NCI-H1105 (cell line): ENCODE measurements at places on chromosomes 2 and 18.

DNA sequence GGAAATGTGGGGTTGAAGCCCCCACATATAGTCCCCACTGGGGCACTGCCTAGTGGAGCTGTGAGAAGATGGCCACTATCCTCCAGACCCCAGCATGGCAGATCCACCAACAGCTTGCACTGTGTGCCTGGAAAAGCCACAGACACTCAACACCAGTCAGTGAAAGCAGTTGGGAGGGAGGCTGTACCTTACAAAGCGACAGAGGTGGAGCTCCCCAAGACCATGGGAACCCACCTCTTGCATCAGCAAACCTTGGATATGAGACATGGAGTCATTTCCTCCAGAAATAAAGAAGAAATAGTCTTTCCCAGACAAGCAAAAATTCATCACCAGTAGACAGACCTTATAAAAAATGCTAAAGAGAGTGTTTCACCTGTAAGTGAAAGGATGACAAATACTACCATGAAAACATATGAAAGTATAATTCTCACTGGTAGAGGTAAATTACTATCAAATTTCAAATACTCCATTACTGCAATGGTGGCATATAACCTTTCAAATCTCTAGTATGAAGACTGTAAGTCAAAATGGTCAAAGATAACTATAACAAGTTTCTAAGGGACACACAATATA lies 152.6 kb upstream of the EPHA4 start:
- DNase-seq, result no peak

GRCh38 chr2:205197468-205198139 lies 484.7 kb upstream of the NRP2 start:
- peak; percentile 14 for DNase-seq

DNA sequence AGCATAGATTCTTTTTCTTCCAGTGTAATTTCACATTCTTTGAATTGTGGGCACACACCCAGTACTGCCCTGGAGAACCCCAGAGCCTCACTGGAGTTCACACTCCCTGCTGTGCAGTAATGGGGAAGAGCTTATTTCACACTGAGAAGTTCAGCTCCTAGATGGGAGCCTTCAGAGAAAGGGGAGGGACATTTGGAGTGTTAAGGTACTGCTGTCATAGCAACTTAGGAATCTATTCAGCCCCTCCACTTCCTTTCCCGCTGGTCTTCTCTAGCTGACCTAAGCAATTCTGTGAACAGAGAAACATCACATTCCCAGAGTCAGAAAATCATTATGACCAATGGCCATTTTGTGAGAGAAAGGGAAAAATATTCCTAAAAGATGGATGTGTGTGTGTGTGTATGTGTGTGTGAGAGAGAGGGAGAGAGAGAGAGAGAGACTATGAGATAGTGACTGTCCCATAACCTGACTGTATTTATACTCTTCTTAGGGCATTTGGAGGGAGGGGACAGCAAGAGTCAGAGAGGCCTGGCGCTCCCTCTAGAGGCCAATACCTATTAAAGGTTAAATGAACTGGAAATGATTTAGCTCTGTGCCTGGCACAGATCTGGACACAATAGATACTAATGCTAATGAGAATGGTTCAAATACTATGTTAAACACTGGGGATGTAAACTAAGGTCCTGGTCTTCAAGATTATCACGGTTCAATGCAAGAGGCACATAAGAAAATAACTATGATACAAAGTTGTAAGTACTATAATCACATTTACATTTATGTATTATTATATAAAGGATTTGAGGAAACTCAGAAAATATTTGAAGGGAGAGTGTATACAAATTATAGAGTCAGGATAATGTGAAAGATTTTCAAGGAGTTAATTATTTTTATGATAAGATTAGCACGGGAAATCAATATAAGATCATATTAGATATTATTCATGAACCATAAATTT lies 41.5 kb upstream of the RPE start:
- DNase-seq, result peak; percentile 14

DNA sequence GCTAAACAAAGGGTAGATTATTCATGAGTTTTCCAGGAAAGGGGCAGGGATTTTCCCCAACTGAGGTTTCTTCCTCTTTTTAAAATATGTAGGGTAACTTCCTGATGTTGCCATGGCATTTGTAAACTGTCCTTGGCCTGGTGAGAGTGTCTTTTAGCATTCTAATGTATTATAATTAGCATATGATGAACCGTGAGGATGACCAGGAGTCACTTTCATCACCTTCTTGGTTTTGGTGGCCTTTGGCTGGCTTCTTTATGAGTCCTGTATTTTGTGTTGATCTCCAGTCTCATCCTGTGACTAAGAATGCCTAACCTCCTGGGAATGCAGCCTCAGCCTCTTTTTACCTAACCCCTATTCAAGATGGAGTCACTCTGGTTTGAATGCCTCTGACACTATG lies 391.0 kb upstream of the LINC00305 start:
- DNase-seq, result no peak

GRCh38 chr2:168699844-168700417 lies 102.5 kb upstream of the NOSTRIN start:
- no peak for DNase-seq

DNA sequence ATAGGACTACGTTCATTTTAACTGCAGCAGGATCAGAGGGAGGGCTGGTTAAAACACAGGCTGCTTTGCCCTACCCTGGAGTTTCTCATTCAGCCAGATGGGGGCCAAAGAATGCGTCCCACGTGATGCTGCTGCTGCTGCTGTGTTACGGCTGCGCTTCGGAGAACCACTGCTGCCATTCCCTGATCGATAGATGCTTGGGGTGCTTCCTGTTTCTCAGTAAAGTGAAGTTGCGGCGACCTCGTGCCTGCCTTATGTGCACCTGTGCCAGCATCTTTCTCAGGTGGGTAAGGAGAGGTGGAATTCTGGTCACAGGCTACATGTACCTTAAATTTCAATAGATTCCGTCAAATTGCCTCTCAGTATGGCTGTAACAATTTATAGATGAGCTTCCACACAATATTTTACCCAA lies 24.7 kb upstream of the TOGARAM2 start:
- DNase-seq, result no peak

DNA sequence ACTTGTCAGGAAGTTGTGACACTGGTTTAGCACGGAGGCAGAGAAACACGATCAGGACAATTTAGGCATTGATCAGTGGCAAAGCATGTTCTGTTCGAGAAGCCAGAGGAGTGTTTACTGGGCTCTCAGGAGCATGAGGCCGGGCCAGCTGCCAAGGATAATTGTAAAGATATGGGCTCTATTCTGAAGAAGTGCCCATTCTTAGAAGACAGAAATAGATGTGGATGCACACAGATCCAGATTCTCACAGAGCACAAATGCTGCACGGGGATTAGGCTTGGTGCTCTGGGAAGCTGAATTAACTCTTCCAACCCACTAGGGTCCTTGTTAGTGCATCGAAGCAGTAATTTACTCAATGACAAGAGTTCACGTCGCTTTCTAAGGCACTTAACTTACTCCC lies 16.2 kb downstream of the AFF3 start:
- DNase-seq, result peak; percentile 38

GRCh38 chr18:652131-652530 lies 5.3 kb upstream of the TYMS start:
- no peak for DNase-seq

- no peak for DNase-seq
These were observed 28.5 kb downstream of the MAL start for GRCh38 chr2:95054016-95054415.

DNA sequence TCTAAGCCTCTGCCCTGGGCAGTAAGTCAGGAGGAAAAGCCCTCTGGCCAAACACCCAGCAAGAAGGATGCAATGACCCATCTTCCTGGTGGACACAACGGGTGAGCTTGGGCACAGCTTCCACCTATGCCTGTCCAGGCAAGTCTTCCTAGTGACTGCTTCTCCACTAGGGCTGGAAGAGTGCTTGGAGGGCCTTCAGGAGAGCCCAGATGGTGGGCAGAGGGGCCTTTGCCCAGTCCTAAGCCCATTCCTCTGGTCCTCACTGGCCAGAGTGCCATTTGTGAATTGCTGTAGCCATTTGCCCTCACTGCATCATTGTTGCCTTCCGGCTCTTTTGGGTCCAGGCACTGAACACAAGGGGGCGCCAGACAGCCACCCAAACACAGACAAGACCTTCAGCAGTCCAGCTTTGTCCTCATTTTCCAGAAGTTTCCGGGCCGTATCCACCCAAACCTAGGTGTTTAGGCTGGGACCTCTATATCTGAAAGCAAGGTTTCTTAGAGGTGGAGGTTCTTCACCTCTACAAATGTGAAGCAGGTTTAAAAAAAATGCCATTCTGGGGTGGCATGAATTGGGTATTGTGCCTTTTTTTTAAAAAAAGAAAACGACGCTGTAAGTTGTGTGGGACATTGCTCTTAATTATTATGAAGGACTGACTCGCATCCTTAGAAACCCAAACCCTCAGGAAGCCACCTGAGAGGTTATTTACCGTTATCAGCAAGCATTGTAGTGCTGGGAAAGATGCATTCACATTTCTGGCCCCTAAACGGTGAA lies 29.5 kb downstream of the PAX8 start:
- peak; percentile 39 for DNase-seq

- DNase-seq, result no peak
These were observed 484 bp upstream of the DARS1 start for GRCh38 chr2:135985826-135986393.

DNA sequence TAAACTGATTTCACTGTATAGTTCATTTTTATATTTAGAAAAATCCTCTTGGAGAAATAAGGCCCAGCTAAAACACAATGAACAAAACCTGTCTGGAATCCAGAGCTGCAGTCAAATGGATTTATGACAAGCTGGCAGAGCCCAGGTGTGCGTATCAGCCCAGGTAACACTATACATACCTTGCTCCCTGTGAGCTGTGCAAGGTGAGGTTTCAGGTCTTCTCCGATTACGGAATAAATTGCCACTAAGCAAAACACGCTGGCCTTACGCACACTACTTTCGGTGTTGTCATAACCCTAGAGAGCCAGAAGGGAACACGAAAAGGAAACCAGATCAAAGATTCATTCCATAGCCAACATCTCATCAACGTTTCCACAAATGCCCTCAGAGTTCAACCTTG lies 61.9 kb upstream of the TFCP2L1 start:
- no peak for DNase-seq

DNA sequence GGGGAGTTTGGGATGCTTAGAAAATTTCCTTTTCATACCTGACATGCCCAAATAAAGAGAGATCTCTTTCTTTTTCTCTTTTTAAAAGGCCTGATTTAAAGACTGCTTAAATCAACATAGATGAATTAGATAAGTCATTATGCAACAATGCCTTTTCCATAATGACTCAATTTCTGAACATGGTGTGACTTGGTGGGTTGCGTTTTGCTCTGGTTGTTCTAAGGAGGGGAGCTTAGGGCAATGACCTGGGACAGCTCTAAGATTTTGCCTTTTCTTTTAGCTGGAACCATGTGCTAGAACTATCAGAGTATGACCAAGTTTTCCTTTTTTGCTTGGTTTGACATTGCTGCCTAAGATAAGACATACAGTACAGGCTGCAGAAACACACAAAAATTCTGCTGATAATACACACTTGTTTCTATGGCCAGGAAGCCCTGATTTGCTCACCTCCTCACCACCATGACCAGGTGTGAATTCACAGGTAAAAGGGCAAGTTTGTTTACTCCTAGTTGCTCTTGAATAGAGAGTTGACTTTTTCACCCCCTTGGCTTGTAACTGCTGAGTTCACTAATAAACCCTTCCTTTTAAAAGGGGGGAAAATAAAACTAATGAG lies 58.1 kb upstream of the IL1RL1 start:
- DNase-seq, result no peak

GRCh38 chr2:138018866-138019688 lies 54.8 kb downstream of the HNMT start:
- DNase-seq, result no peak

- peak; percentile 21 for DNase-seq
These were observed 498 bp downstream of the ITGAV start for GRCh38 chr2:186590350-186590758.

DNA sequence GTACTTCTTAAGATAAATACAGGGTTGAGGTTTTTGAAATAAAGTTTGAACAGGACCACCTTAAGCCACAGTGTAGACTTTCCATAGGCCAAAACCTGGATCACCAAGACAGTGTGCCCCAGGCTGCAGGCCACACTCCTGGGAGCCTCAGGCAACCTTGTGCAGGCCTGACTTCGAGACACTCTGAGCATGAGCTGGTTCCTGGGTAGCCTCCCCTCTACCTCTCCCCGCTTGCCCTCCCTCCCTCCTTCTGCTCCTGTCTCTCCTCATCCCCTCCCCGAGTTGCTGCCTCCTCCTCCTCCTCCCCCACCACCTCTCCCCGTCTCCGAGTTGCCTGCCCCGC lies 10.6 kb upstream of the PROC start:
- no peak for DNase-seq

GRCh38 chr2:40284797-40285196 lies 167.1 kb downstream of the SLC8A1 start:
- DNase-seq, result no peak

DNA sequence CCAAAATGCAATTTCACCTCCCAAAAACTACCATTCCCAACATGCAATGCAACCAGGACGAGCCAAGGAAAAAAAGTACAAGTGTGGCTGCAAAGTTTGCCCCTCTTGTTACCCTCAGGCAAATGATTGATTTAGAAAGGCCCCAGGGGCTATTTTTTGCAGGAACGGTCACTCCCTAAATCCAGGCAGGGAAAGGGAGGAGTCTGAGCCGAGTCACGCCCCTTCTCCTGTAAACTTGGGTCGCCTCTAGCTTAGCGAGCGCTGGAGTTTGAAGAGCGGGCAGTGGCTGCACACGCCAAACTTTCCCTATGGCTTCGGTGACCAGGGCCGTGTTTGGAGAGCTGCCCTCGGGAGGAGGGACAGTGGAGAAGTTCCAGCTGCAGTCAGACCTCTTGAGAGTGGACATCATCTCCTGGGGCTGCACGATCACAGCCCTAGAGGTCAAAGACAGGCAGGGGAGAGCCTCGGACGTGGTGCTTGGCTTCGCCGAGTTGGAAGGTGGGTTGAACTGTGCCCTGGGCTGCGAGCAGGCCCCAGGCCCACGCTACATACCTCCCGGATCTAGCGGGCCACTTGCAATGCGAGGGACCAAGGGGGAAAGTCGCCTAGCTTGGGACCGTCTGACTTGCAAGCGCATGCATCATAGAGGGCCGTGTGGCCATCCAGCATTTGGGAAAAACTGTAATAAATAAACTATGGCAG lies at the start of gene GALM:
TSS of gene GALM (plus strand) at position 261 of the 702 bp plus-strand sequence. CDS start at position 309, 48 bp downstream.
- DNase-seq, result no peak

DNA sequence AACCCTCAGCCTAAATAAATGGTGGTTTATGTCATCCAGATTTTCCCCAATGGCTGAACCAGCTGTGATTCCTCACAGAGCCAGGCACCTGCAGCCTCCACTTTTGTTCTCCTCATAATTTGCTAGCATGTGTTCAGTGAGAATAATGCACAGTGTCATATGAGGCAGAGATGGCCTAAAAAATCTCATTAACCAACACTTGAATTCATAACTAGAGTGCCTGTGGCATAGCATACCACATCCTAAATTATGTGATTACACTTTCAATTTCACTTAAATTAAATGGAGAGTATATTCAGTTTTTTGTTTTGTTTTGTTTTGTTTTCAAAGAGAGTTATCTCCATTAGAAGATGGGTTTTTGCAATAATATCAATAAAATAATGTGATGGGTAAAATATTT lies 488.0 kb downstream of the CBLN2 start:
- peak; percentile 18 for DNase-seq

DNA sequence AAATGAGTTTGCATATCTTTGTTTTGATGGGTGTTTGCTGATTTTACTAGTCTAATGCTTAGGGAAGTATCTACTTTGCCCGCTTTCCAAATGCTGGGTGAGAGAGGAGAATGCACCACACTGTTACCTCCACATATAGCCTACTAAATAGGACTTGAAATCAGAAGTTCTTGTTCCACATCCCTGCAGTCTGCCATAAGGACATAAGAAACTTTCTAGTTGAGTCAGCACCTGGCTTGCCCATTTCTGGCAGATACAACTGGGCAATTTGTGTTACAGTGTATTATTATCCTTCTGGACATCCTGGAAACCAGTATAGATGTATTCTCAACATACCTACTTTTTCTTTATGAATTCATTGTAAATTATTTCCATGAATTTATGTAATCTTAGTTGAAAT lies 29.5 kb downstream of the ANXA4 start:
- no peak for DNase-seq
